ENCODE measurements at places on chromosomes 4 and X.

DNA sequence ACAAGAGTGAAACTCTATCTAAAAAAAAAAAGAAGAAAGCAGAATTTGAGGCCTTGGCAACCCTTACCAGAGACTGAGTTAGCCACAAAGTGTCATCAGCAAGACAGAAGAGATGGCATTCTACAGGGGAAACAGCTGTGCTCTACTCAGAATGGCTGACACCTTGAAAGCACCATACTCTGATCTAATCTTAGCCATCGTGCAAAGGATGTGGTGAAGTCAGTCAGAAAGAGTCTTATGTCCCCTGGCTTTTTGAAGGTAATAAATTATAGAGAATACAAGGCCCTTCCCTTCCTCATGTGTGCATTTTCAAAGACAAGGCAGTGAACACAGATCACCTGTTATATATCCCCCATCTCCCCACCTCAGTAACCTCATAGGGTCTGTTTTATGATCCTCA is 13.2 kb downstream of the CLNK start:
- no peak for DNase-seq

DNA sequence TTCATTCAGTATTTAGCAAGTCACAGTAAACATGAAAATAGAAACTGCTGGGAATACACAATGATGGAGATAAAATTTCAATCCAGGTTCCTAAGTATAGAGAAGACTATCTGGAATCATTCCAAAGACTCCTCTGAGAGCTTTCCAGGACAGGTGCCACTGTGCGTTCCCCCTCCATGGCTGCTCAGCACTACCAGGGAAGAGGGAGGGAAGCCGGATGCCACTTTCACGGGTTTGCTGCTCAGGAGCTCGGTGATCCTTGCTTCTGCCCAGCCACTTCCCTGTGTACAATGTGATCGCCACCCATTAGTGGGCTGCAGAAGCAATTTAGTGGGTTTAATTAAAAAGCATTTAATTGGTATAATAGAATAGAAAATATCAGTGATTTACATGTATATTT is 94.5 kb downstream of the FNIP2 start:
- DNase-seq, result no peak

DNA sequence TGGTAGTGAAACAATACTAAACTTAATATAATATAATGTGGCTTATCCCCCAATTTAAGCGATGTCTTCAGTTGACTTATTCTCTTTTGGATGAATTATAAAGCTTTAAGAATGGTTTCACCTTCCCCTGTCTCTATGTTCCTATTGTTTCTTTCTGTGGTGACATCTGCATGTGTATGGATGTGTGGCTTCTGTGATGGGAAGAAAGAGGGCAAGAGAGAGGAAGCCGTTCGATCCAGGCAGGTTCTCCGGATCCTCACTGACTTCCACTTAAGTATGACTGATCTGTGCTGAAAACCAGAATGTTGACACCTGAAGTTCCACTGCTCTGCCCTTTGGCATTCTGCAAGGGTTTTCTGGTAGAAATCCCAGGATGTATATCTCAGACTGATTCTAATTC is 1150.8 kb downstream of the STPG2 start:
- no peak for DNase-seq

- DNase-seq, result no peak
Observed at GRCh38 chr4:178105242-178105641, 663.0 kb upstream of the AGA start.

DNA sequence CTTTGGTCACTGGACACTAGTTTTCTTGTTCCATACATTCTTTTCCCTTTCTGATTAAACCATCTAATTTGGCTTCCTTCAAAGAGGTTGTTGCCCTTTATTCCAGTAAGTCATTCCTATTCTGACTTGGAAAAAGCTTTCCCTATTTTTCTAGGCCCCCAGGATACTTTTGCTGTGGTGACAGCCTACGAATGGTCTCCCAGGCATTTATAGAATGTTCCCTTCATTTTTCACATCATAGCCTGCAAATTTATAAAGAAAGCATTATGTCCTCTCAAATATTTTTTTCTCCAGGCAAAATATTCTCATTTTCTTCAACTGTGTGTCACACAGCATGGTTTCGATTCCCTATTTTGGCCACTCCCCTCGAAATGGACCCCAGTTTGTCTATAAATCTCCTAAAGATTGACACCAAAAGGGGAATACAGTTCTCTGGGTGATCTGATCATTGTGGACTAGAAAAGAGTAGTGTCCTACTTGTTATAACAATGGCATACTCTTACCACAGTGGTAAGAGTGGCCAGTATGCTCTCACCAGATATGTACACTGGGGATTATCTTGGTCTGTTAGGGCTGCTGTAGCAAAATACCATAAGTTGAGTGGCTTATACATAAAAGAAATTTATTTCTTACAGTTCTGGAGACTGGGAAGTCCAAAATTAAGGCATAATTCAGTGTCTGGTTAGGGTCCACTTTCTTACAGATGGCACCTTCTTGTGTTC is 41.5 kb upstream of the BMP2K start:
- DNase-seq, result no peak

- no peak for DNase-seq
Observed at GRCh38 chr4:658681-659667, 15.1 kb downstream of the ATP5ME start.

DNA sequence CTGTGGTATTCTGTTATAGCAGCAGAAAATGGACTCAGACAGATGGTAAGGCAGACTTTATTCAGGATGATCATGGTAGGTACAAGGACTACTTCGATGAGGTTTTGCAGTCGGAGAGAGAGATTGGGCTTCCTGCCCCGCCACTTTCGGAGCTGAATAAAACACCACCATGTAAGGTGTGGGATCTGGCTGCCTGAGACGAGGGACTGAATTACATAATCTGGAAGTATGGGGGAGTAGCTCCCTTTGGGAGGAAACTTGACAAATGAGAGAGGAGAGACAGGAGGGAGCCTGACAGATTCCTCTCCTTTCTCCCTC is 255.5 kb upstream of the GATB start:
- no peak for DNase-seq

GRCh38 chr4:61501812-61502211 is 301.7 kb downstream of the ADGRL3 start:
- DNase-seq, result no peak

DNA sequence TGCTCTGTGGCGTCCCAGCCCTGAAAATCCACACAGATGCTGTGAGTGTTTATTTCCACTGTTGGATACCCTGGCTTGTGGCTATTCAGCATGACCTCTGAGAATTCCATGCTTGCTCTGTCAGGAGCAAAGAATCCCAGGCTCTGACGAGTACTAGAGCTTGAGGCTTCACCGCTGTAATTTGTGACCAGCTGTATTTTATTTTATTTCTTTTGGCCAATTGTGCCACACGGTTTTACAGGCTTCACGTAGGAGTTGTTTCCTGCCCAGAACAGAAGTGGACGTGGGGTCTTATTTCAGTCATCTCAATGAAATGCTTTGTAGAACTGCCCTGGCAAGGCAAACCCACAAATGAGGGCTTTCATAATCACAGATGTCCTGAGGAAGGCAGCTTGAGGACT is 69.4 kb upstream of the CLDN34 start:
- DNase-seq, result no peak

GRCh38 chr4:180669680-180670079 is 1573.5 kb upstream of the TENM3 start:
- DNase-seq, result no peak

DNA sequence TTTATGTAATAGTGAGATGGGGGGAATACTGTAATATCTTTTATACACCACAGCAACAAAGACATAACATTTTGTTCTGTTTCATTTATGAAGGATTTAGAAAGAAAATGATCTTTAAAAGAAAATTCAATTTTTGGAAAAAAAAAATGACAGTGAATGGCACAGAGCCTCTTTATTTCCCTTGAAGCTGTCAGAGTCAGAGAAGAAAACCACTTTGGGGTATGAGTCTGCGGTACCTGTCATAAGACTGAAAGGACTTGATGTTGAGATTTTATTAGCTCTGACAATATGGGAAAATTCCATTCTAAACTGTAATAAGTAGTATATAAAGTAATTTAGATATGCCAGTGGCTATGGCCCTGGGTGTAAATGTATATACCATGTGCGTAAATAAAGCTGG is 134.8 kb downstream of the GALNTL6 start:
- no peak for DNase-seq

DNA sequence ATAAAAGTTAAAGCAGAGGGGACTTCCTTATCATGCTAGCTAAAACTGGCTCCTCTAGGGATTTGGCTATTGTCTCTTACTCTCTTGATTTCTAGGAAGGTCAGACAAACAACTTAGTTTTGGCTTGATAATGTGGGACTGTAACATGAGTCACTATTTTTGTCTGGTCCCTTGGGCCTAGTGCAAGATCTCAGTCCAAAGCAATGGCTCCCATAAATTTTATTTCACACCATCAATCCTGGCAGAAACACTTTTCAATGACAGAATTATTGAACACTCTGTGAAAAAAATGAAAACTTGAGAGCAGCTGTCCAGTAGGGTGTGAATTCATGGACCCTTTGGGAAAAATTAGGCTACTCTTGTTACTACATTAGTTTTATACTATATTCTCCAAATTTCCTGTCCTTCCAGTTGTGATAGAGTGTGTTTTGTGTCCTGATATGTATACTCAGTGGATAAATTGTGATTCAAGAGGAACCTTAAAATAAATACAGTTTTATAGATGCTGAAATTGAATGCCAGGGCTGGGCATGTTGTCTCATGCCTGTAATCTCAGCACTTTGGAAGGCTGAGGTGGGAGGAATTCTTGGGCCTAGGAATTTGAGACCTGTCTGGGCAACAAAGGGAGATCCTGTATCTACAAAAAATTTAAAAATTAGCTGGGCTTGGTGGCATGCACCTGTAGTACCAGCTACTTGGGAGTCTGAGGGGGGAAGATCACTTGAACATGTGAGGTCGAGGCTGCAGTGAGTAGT is 10.8 kb upstream of the SNCA start:
- no peak for DNase-seq

DNA sequence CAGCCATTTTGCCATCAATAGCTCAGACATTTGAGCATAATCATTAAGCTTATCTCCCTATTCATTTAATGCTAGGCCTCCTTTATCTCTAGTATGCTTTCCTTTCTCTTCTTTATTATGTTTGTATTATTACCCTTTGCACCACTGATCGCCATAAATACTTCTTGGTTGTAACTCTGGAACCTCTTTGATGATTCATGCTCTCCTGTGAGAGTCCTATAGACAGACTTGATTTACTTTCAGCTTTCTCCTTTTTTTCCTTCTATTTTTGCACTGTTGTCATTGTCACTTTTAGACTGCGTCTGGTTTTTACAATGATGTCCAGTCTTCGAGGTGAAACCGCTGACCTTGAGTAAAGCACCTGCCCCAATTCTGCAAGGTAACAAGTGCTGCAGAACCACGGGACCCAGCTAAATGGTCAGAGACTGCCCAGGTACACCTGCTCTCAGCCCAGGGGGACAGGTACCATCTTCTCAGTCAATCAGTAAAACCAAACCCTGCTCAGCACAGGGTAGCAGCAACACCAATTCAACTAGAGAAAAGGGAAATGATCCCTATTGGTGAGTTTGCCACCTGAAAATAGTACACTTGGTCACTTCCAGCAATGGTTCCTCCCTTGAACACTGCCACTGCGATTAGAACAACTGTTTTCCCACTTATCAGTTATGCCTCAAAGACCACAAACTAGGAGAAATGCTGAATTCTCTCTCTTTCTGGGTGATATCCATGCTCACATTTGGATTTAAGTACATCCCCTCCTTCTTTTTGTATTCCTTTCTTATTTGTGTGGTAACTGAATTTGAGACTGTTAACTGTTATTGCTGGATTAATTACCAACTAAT is 125.1 kb downstream of the MAML3 start:
- no peak for DNase-seq

GRCh38 chr4:84948056-84948455 is 18.4 kb downstream of the WDFY3 start:
- no peak for DNase-seq

DNA sequence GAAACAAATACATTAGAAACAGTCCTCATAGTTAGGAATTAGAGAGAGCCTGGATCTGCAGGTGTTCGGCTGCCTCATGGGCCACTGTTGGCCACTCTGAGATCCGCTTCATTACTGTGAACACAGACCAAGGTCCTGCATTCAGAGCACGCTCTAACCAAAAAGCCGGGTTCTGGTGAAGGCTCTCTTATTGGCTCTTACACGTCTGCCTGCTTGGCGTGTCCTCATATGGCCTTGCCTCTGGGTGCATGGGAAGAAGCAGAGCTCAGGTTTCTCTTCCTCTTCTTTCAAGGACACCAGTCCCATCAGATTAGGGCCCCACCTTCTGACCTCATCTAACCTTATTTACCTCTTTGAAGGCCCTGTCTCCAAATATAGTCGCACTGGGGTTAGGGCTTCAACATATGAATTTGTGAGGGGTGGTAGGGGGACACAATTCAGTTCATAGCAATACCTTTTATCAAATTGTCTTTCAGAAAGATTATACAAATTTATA is 37.1 kb upstream of the ELF2 start:
- DNase-seq, result no peak

DNA sequence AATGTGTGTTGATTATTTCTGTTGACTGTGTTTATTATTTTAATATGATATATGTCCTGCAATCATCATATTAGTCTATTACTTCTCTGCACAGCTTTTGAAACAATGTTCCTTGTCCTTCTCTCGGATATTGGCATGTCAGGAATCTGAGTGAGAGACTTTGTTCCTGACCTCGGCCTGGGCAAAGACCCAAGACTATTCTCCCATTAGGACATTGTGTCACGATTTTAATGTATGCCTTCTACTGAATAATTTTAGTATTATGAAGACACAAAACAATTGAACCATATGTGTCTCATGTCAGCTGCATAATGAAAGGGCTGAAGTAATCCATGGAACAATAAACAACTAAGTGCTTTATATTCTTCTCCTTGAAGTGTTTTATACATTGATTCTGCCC is 580.8 kb upstream of the TENM3 start:
- DNase-seq, result no peak
